Mesothelial cell of epicardium (in vitro differentiated cells): ENCODE measurements at places on chromosomes 4 and X. TPM values are rescaled to one million over a fixed set of nuclear protein-coding genes. Genes with fewer than 3 reads are reported as not detected.

HERC6 gene
- total RNA-seq: 18.7 to 22.4 TPM (median 21.1 TPM) in 3 replicates

RASGEF1B gene
- total RNA-seq: 6.8 to 7.2 TPM (median 7.2 TPM) in 3 replicates

DNA sequence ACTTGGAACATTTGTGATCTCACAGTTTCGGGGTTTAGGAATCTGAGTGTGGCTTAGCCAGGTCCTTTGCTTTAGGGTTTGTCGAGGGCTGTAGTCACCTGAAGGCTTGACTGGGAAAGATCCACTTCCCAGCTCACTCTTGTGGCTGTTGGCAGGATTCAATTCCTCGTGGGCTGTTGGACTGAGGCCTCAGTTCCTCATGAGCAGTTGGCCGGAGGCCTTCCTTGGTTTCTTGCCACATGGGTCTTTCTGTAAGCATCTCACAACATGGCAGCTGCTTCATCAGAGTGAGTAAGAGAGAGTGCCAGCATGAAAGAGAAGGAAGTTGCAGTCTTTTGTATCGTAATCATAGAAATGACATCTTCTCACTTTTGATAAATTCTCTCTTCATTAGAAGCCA is 11.1 kb downstream of the TXLNG start:
- no peak overlapping the region for H3K27ac ChIP-seq
- no peak overlapping the region for H3K4me3 ChIP-seq
- peaks cover 26% of the 10 kb centered on the region for H3K36me3 ChIP-seq
- no peaks in the 10 kb centered on the region for H3K4me1 ChIP-seq

GRCh38 chrX:132009350-132009749 is 13.8 kb upstream of the STK26 start:
- H3K27ac ChIP-seq: peak overlapping the region; percentile 17
- peaks cover 58% of the 10 kb centered on the region for H3K4me1 ChIP-seq
- no peaks in the 10 kb centered on the region for H3K36me3 ChIP-seq
- DNase-seq: no peak

GRCh38 chrX:7062276-7062675 is 85.2 kb upstream of the STS start:
- H3K36me3 ChIP-seq: peaks cover 36% of the 10 kb centered on the region

DNA sequence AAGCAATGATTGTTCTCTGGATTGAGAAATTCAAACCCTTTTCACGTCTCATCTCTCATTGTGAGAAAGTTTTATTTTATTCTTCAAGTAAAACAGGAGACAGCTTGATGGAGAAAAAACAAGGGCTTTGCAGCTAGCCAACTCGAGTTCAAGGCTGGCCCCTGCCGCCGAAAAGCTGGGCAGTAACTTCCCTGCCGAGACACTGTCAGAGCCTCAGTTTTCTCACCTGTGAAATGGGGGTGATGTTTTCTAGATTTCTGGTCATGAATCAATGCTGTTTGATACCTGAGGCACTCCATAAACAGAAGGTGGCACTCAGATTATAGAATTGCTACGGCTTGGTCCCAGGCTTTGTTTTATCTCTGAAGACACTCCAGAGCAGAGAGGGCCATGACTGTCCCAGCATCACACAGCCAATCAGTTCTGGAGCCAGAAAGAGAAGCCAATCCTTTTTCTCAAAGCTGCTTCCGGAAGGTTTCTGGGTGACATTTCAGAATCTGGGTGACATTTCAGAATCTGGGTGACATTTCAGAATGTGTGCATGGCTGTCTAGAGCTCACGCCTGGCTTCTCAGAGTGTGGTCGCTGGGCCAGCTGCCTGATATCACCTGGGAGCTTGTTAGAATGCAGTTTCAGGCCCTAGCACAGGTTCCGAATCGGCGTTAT is 33.2 kb downstream of the HMX1 start:
- peaks cover 10% of the 10 kb centered on the region for H3K4me1 ChIP-seq
- no peak overlapping the region for H3K27ac ChIP-seq
- H3K36me3 ChIP-seq: peaks cover 3% of the 10 kb centered on the region
- H3K4me3 ChIP-seq: no peak overlapping the region
- H3K27me3 ChIP-seq: peaks cover 5% of the 10 kb centered on the region
